Naive thymus-derived CD8-positive, alpha-beta T cell (primary cell): ENCODE measurements at places on chromosomes 4 and X. TPM values are rescaled to one million over a fixed set of nuclear protein-coding genes. Genes with fewer than 3 reads are reported as not detected.
A peak's percentile ranks its signal among the peaks of the same experiment; 100 is the strongest.

DNA sequence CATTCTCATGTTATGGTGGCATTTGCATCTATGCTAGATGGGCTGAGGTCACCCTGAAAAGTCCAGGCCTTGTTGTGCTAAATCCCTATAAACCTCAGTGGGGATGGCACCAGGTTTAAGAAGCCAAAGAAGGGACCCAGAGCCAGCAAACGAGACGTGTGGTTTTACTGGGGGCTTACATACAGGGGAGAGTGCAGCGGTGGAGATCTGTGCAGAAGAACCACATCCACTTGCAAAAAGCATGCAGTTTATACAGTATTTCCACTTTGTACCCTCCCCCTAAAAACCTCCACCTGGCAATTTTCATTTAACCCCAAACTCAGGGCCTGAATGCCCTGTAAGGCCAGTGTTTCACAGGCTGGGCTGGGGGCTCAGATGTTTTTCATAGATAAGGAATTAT is 134.9 kb upstream of the GATB start:
- H3K4me3 ChIP-seq: no peak overlapping the region
- peaks cover 1% of the 10 kb centered on the region for H3K27me3 ChIP-seq
- H3K4me1 ChIP-seq: no peaks in the 10 kb centered on the region
- no peak overlapping the region for H3K27ac ChIP-seq
- no peaks in the 10 kb centered on the region for H3K36me3 ChIP-seq

GPR34 gene
- 0.52 TPM for total RNA-seq

GRCh38 chrX:63922221-63922620 is 137.2 kb upstream of the ARHGEF9 start:
- DNase-seq: no peak
- no peaks in the 10 kb centered on the region for H3K27me3 ChIP-seq
- peaks cover 3% of the 10 kb centered on the region for H3K36me3 ChIP-seq
- no peak overlapping the region for H3K27ac ChIP-seq
- H3K4me3 ChIP-seq: no peak overlapping the region
- H3K4me1 ChIP-seq: no peaks in the 10 kb centered on the region

DNA sequence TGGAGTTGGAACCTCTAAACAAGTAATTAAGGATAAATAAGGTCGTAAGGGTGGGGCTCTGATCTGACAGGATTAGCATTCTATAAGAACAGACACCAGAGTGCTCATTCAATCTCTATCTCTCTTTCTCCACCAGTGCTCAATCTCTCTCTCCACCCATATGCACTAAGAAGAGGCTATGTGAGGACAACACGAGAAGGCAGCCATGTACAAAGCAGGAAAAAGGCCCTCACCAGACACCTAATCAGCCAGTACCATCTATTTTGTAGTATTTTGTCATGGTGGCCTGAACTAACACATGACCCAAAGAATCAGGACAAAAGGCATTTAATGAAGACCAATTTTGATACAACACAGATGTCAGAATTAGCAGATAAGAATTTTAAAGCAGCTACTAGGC is 16.8 kb downstream of the RFC1 start:
- no peak overlapping the region for H3K4me3 ChIP-seq
- H3K27ac ChIP-seq: peak overlapping the region; percentile 77
- DNase-seq: no peak
- H3K36me3 ChIP-seq: peaks cover 22% of the 10 kb centered on the region

- H3K4me3 ChIP-seq: no peak overlapping the region
- no peak overlapping the region for H3K27ac ChIP-seq
- H3K36me3 ChIP-seq: no peaks in the 10 kb centered on the region
These were observed 87.9 kb upstream of the WDR1 start for GRCh38 chr4:10204401-10205058.

DLG3 gene
- 5.6 TPM for total RNA-seq
